ENCODE measurements at places on chromosomes 2 and 18. TPM values are rescaled to one million over a fixed set of nuclear protein-coding genes. Genes with fewer than 3 reads are reported as not detected.

- no peak overlapping the region for H3K27ac ChIP-seq
- H3K27me3 ChIP-seq = no peaks in the 10 kb centered on the region
- peaks cover 14% of the 10 kb centered on the region for H3K4me1 ChIP-seq
- DNase-seq = no peak
Observed at GRCh38 chr2:74385396-74385795, 5.3 kb upstream of the DCTN1 start.

- H3K27ac ChIP-seq = no peak overlapping the region
- no peak overlapping the region for H3K4me3 ChIP-seq
- no peaks in the 10 kb centered on the region for H3K36me3 ChIP-seq
- no peak for DNase-seq
Observed at GRCh38 chr18:12293831-12294230, 14.2 kb upstream of the TUBB6 start.

DNA sequence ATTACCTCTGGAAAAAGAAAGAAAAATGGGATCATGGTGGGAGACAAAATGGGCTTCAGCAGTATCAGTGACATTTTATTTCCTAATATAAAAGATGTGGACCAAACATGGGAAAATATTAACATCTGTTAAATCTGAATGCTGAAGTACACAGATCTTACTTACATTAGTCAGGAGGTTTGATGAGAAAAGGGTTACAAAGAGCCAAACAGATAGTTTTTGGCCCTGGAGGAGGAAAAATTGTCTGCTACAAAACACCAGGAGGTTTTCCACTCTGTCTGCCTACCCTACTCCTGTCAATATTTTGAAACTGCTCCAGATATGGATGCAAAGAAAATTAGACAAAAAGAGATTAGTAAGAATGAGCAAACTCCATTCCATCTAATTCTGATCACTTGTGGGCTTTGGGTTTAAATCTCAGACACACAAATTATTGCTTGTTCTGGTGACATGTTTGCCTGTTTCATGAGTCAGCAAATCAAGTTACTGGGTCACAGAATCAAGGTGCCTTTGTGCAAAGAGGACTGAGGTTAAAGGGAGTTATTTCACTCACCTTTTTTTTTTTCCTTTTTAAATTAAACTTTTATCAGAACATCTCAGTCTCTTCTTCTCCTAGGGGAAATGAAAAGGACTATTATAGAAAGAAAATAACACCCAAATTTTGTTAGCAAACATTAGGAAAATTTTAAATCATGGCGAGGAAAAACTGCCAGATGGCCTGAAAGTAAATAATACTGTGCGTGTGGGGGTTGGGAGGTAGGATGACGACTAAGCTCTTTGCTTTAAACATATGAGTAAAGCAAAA is 87.0 kb upstream of the SPATS2L start:
- no peaks in the 10 kb centered on the region for H3K4me1 ChIP-seq
- no peak overlapping the region for H3K4me3 ChIP-seq
- DNase-seq = no peak

DNA sequence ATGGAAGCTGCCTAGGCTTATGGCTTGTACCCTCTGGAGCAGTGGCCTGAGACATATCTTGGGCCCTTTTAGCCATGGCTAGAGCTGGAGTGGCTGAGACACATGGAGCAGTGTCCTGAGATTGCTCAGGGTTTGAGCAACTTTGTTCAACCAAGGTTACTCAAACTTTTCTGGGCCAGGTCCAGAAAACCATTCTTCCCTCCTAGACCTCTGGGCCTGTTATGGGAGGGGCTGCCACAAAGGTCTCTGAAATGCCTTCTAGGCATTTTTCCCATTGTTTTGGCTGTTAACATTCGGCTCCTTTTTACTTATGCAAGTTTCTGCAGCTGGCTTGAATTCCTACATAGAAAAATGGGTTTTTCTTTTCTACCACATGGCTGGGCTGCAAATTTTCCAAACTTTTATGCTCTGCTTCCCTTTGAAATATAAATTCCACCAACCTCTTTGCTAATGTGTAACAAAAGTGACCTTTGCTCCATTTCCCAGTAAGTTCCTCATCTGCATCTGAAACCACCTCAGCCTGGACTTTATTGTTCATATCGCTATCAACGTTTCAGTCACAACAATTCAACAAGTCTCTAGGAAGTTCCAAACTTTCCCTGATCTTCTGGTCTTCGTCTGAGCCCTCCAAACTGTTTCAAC is 84.9 kb upstream of the MAP4K3 start:
- H3K27ac ChIP-seq = no peak overlapping the region
- peaks cover 3% of the 10 kb centered on the region for H3K36me3 ChIP-seq
- no peak for DNase-seq
- no peaks in the 10 kb centered on the region for H3K4me1 ChIP-seq
- no peaks in the 10 kb centered on the region for H3K27me3 ChIP-seq

The KLF7 gene
- total RNA-seq = 32.7 TPM

The CRYGD gene
- not detected for total RNA-seq

All from activated CD4-positive, alpha-beta T cell treated with anti-CD3 and anti-CD28 coated beads for 36 hours (primary cell).